ENCODE measurements at places on chromosomes 2 and 18.

- no peak for DNase-seq
Observed at GRCh38 chr2:69095305-69095704, 82.3 kb downstream of the ANTXR1 start.

DNA sequence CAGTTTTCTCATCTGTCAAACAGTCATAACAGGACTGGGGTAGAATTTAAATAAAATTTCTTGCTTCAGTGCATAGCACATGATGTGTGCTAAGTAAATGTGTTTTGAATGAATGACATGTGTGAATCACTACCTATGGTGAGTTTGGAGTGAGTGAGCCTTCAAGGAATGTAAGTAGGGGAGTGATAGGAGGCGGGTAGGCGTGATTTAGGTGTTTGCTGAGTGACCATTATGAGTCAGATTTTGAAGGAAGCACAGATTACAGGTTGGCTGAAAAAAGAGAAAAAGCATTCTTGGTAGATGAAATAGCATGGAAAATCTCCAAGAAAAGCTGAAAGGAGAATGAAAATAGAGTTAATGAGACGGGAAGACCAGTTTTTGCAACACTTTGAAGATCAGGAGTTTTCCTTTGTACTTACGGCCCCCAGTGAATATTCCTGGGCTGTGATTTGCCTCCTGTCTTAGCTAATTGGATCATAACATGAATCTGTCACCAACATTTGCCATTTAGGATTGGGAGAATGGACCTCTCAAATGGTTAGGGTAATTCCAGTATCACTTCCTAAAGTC lies 136.9 kb upstream of the GATA6 start:
- no peak for DNase-seq

- DNase-seq, result no peak
Observed at GRCh38 chr2:19894134-19894792, 7.5 kb downstream of the TTC32 start.

DNA sequence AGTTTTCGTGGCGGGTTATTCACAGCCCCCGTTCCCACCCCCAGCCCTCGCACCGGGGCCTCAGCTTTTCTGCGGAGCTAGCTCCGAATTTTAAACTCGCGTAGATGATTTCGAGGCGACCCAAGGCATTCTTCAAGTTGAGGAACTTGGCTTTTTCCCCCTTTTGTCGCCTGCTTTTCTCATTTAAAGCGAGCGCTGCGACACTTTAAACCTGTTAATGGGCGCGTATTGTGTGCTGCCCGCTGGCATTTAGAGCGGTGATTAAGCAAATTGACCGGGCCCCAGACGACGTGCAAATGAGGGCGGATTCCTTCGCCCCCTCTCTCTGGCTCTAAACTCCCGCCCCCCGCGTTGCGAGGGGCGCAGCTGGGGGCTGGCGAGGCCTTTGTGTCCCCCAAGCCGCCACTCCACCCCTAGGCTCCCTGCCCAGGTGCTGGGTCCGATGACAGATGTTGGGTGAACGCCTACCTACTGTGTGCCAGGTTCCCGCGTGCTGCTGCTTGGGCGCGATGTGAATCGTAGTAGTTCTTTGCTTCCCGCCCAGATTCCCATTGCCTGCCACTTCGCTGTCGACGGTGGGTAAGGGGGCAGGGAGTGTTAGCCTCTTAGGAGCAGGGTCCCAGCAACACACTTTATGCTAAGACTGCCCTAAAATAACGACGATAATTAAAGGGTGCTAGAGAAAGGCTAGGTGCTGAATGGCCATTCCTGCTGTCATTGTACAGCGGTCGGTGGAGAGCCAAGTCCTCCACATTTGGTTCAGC lies 1.9 kb downstream of the TCF7L1 start:
- no peak for DNase-seq

DNA sequence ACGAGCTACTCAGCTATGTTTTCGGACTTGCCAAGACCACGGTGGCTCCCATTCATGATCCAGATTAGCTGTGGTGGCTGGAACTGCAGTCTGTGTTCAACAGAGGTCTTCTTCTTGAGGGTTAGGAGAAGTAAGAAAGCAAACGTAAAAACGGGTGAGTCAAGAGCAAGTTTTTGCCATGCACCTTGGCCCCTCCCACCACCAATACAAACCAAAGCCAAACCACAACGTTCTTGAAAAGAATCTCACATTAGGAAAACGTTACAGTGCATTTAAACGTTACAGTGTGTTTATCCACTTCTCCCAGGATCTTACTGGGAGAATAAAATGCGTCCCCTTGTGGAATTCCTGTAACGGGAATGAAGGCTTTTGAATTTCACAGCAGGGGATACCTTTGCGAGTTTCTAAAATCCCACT lies 725 bp downstream of the FBXO48 start:
- DNase-seq, result peak; percentile 70

- no peak for DNase-seq
Observed at GRCh38 chr2:189424961-189425360, 16.3 kb upstream of the WDR75 start.

DNA sequence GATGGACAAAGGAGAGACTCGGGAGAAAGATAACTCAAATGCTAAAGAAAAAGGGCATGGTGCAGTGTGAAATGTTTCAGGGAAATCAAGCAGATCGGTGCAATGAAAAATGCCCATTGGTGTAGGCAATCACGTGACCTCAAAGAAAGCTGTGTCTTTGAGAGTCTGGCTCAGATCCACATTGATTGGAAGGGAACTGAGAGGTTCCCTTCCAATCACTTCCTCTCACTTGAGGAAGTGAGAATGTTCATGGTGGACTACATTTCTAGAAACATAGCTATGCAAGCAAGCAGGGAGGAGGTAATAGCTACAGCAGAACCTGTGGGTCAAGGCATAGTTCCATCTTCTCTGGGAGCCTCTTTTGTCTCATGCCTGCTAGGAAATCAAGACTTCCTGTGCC lies 187.4 kb downstream of the LPIN1 start:
- DNase-seq, result no peak

- DNase-seq, result no peak
Observed at GRCh38 chr18:61569176-61569892, 236.1 kb downstream of the CDH20 start.

GRCh38 chr2:157471078-157471477 lies 27.2 kb upstream of the CYTIP start:
- DNase-seq, result no peak

DNA sequence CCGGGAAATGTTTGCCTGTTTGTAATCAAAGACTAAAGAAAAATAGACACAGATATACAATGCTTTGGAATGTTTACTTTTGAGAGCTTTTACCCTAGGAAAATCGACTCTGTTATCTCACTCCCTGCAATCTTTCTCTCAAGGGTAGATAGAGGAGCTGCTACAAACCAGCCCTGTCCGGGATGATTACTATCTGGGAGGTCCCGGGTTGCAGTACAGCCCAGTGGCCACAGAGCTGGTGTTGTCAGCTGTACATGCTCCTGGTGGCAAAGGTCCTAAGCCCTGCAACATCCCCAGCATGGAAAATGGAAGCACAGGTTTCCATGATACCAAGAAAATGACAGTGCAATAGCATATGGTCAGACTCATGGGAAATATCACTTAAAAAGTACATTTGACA lies 570.5 kb upstream of the SOX11 start:
- no peak for DNase-seq

- no peak for DNase-seq
Observed at GRCh38 chr18:63078471-63078870, 241.1 kb downstream of the BCL2 start.

- no peak for DNase-seq
Observed at GRCh38 chr2:217820091-217820819, 182.5 kb downstream of the TNS1 start.

GRCh38 chr2:213238753-213239495 lies 45.3 kb upstream of the SPAG16 start:
- DNase-seq, result no peak

GRCh38 chr2:220787251-220787650 lies 784.9 kb downstream of the EPHA4 start:
- no peak for DNase-seq

DNA sequence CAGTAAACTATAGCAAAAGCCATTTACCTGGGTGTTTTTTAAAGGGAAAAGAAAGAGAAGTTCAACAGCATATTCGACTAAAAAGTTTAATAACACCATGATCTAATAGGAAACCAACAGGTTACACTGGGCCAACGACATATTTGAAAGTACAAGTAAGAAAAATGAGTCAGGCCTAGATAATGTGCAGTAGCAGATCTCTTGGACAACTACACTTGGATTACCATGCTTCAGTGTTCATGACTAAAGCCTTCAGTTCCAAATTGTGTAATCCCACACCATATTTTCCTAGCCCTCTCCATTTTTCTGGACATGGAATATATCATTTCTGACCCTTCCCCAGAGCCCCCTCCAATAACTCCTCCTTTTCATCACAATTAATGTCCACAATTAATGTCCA lies 39.1 kb upstream of the FIGN start:
- no peak for DNase-seq

GRCh38 chr2:171521361-171522051 lies 768 bp upstream of the CYBRD1 start:
- no peak for DNase-seq

- DNase-seq, result no peak
Observed at GRCh38 chr2:169162613-169163012, 93.2 kb downstream of the DHRS9 start.
